ENCODE measurements at places on chromosomes 5 and 9.

DNA sequence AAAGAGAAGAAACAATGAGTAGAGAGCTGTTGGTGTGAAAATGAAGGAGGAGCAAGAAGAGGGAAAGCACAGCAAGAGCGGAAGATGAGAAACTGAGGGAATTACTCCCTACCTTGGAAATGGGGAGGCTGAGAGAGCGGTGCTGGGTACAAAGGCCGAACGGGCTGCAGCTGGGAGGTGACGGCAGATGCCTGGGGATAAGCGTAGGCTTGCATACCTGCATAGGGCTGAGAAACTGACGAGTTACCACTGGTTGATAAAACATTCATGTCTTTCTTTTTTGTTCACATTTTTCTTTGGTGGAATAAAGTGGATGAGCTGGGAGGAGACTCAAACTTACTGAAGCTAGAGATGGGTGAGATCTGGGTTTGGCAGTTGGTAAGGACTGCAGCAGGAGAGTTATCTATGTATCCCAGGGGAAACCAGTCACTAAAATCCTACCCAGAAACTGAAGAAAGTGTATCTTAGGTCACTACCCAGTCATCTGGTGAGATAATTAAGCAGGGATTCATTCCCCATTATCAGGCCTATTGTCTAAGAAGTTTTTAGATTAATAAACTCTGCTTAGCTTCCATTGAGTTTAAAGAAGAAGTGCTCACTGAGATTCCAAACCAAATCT is 34.8 kb downstream of the FKBP15 start:
- DNase-seq, result no peak

DNA sequence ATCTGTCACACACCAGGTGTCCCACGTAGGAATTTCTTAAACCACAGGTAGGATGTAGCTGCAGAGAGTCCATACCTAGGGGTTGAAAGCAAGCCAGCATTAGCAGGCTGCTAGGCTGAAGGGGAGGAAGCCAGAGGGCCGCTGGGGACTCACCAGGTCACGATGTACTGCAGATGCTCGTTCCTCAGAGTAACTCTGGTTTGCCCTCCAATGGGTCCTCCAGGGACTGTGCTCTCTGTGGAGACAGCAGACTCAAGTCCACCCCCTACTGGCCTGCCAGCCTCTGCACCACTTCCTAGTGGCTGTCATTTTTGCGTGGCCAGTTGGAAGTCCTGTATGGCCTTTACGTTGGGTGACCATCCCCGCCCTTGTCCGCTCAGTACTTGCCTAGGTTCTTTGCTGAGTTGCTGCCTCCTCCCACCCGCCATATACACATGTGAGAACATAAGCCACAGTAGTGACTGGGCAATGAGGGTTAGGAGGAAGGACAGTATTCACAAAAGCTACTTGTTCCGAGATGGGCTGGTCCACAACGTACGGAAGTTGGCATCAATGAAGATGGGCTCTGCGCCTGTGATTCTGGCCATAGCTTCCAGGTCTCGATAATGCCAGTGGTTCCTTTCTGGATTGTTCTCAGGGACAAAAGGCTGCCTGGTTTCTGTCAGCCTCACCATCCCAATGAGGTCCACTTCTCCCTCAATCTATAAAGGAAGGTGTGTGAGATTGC is 4.1 kb downstream of the RPL7A start:
- no peak for DNase-seq

- no peak for DNase-seq
These were observed 20.6 kb upstream of the PSIP1 start for GRCh38 chr9:15531380-15531779.

- no peak for DNase-seq
These were observed 238.8 kb downstream of the DMAC1 start for GRCh38 chr9:7560669-7561305.

GRCh38 chr5:125160787-125161502 is 414.5 kb upstream of the ZNF608 start:
- DNase-seq, result no peak

- no peak for DNase-seq
These were observed 29.2 kb downstream of the STOM start for GRCh38 chr9:121340676-121341392.

DNA sequence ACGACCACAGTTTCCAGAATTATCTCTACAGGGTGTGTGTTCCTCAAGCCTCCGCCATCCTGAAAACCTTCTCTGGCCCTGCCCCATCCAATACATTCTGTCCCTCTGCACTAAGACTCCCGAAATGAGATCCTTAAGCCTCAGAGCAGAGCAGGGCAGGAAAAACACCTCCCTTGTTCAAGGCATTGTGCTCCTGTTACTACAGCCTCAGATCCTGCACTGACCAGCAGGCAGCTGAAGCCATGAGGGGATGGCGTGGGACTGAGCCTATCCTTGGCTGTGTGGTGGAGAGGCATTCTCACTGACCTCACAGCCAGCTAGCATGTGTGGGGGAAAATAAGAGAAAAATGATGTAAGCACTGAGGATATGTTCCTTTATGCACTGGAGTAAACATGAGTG is 106.7 kb upstream of the PHYKPL start:
- no peak for DNase-seq

DNA sequence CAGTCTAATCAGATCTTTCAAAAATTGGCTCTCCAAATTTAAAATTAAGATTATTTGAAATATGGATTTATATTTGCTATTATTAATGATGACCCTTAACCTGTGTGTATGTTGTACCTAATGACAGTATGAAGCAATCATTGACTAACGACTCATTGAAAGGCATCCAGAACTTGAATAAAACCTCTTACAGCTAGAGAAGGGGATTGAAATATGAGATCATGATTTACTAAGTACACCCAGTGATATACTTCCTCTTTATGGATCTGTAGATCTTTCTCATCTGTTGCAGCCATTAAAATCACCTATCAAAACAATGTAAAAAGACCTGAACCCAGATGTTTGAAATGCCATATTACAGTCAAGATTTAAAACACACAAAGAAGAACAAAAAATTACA is 126.5 kb downstream of the RPS23 start:
- DNase-seq, result no peak

- no peak for DNase-seq
These were observed 4.0 kb downstream of the ANKRD55 start for GRCh38 chr5:56229111-56229510.

DNA sequence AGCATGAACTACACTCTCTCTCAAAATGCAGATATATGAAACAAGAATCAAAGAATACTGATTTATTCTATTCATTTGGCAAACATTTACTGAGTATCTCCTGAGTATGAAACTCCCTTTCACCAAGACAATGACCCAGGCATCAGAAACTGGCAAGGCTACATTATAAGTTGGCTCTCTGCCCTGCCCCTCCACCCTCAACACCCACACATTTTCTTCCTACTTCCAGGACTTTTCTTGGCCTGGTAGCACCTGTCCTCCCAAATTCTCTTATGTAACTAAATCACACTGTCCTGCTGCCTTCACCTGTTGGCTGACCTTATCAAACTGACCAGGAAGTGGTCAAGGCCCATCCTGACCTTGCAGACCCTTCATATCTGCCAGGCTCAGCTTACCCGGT is 3.5 kb downstream of the RASEF start:
- no peak for DNase-seq

GRCh38 chr5:36403632-36404311 is 102.1 kb upstream of the RANBP3L start:
- DNase-seq, result no peak

DNA sequence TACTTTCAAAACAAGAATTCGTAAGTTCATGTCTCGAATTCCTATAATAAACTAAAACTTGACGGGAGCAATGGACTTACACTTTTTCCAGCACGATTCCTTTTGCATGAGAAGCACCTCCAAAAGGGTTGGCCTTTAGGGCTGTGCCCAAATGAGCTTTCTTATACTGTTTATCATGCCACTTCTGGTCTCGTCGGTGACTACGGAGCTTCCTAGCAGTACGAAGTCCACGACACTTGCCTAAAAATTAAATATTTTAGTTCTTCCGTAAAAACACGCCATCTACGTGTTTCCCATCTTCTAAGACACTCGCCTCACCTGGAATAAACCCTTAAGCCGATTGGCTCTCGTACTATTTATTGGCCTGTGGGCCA is 554 bp downstream of the RPS23 start:
- DNase-seq, result no peak

DNA sequence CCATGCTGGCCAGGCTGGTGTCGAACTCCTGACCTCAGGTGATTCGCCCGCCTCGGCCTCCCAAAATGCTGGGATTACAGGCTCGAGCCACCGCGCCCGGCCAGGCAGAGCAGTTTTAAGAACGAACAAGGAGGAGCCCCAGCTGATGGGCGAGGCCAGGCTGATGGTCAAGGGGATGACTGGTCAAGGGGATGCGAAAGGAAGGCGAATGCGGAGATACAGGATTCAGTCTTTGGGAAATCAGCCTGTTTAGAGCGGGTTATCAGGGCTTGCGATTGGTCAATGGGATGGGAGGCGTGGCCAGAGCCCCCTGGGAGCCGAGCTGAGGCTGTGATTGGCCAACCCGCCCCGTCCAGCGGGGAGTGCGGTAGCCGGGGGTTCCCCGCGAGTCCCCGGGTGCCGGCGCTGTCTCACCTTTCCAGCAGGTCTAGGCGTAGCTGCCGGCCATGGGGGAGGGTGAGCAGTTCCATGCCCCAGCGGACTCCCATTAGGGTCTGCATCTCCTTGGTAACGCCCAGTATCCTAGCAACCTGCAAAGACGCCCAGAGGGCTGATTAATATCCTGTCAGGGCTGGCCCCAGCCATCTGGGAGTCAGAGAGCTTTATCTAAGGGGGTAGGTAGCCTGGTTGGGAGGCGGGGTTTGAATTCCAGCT is 7.5 kb upstream of the TOR2A start:
- DNase-seq, result no peak

- no peak for DNase-seq
These were observed 400.0 kb upstream of the ADAMTS16 start for GRCh38 chr5:4740156-4740555.

DNA sequence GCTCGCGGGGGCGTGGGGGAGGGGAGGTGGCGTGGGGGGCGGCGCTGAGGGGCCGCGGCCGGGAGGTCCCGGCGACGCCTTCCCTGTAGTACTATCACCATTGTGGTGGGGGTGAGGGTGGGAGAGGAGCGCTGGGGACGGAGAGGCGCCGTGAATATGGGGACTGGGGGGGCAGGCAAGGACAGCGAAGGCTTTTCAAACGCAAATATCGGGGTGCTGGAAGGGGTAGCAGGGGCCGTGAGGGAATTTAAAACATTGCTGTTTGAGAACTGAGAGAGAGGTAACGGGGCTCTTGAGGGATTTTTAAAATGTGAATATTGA is 427 bp downstream of the RBM27 start:
- no peak for DNase-seq

- DNase-seq, result no peak
These were observed 1.1 kb upstream of the CNTFR start for GRCh38 chr9:34590381-34591247.

DNA sequence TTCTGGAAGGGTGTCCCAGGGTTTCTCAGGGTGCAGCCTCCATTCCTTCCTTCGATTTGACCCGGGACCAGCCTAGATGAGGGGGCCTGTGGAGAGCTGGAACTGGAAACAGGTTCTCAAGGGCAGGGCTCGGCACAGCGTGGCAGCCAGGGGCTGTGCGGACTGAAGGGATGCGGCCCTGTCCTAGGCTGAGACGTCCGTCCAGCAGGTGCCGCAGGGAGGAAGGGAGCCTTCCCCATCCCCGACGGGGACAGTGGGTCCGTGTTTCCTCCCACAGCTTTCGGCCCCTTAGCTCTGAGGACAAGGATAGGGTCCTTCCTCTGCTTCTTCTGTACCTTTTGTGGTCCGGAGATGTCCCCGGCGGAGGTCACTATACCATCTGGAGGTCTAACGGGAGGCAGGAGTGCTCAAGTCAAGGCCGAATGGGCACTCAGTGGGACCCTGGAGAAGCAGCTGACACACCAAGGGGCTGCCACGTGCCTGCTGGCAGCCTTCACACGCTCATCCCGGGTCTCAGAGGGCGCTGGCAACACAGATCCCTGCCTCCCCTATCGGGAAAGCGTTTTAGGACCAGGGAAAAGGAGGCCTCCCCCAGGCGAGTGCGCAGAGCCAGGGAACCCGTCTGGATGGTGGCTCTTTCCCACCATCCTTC is 49.9 kb downstream of the USP20 start:
- DNase-seq, result no peak

- peak; percentile 35 for DNase-seq
These were observed 5.9 kb downstream of the DMRTA1 start for GRCh38 chr9:22452415-22453010.

DNA sequence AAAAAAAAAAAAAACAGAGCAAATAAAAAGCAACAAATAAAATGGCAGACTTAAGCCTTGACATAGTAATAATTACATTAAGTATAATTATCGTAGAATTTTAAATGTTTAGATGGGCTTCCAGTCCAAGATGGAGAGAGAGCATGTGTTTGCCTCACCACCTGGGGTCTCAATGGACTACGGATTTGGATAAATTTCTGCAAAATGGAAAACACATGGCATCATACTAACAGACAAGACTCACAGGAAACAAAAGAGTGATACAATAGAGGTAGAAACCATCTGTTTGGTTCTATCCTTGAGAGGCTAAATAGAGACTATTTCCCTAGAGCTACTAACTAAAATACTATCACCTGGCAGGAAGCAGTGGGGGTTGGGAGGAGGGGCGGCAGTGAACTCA is 144.3 kb downstream of the MUSK start:
- DNase-seq, result no peak

DNA sequence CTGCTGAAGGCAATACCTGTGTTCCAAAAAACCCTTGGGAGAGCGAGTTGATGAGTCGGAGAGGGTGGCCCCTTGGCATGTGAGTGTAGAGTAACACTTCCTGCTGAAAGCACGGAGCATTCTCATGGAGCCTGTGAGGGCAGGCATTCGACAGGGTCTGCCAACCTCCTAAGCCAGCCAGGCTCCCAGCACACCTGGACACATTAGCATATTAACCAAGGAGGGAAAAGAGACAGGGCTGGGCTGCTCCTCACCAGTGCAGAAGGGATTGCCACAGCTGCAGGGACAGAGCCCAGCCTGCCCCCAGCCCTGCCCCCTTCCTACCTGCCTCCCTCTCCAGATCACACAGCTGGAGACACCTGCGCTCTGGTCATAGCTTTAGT is 46.4 kb upstream of the SEMA4D start:
- no peak for DNase-seq

- DNase-seq, result no peak
These were observed 54.5 kb upstream of the TAF11L2 start for GRCh38 chr5:17443333-17444130.

DNA sequence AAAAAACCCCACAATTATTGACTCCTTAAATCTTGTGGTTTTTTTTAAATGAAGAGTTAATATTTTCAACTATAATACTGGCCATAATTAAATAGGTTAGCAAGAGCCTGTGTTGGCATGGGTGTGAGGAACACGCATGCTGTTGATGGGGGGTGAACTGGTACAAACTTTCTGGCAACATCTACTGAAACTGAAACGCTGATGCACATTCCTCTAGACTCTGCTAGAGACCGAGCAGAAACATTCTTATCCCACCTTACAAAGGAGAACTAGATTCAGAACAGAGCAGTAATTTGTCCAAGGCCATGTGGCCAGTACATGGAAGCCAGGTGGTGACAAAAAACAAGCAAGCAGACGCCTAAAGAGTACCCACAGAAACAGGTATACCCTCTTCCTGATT is 2.4 kb downstream of the BICD2 start:
- DNase-seq, result no peak

DNA sequence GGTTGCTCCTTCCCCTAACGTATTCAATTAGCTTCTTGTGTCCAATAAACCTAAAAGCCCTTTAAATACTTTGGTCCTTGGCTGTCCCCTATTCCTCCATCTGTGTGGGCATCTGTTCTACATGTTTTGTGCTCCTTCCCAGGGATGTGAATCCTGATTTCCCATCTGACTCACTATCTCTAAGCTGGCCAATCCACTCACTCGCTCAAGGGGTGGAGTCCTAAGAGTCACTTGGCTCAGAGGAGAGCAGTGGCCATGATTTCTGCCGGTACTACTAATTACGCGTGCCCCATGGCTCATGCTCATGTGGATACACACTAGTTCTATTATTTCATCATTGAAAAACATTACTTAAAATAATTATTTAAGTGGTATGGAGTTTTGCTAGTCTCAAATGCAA is 89.6 kb downstream of the TAF11L14 start:
- DNase-seq, result no peak
